Head of caudate nucleus (tissue), 42 donors: ENCODE measurements at places on chromosomes 13 and 19.
A peak's percentile ranks its signal among the peaks of the same experiment; 100 is the strongest.

DNA sequence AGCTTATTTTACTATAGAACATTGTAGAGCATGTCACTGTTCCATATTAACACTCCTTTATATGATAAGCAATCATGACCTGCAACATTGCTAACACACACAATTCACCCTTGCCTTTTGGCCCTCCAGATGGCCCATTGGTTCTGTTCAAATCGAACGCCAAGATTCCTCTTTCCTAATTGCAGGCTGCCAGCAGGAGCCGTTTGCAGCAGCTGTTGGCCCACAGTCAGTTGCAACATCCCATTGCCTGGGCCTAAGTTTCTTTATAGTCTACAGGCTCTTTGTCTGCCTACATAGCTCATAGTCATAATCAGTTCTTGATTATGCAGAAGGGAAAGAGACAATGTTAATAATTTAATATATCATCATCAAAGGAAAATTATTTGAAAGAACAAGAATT, 37.6 kb downstream of the KCTD12 start:
- no peak for DNase-seq

DNA sequence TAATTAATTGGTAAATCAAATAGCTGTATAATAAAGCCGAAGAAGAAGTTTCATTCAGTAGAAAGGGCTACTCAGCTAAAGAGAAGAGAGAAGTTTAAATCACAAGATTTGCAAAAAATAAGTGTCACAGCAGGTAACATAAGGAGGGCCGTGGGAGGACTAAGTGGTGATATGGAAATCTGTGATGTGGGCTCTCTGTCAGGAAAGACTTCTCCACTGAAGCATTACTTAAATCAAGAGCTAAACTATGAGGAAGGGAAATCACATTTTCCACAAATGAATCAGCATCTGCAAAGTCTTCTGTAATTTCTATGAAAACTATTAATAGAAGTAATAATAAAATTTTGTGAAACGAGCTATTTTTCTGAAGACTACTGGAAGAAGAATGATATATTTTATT, 153.8 kb downstream of the PCDH9 start:
- peak; percentile 25 for DNase-seq

- peak; percentile 72 for DNase-seq
Observed at GRCh38 chr19:1076951-1077350, 10.0 kb downstream of the ARHGAP45 start.

- no peak for DNase-seq
Observed at GRCh38 chr13:20159646-20160305, 1.1 kb downstream of the GJA3 start.
